ENCODE measurements at places on chromosomes 6 and 20.

GRCh38 chr6:73565767-73566485, 45.1 kb upstream of the EEF1A1 start:
- H3K27me3 ChIP-seq: no peaks in the 10 kb centered on the region
- no peak for DNase-seq
- H3K27ac ChIP-seq: no peak overlapping the region
- no peak overlapping the region for H3K4me3 ChIP-seq

DNA sequence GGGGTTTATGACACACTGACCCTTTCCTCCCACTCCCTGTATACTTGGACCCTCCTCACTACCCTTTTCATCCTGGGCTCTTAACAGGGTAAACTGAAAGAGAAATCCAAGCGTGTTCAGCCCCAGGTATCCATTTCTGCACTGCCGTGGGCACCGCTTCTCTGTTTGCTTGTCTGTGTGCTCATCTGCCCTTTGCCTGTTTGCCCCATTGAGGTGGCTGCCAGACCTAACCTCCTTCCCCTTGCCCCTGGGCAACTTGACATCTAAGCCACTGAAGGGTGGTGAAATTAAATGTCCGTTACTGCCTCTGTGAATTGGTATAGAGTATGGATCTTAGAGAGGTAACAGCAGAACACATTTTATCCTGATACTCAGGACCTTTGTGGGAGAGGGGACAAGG, 38.7 kb downstream of the ACSS2 start:
- no peak overlapping the region for H3K27ac ChIP-seq
- no peak for DNase-seq
- H3K4me3 ChIP-seq: no peak overlapping the region

- H3K36me3 ChIP-seq: peaks cover 27% of the 10 kb centered on the region
- DNase-seq: peak; percentile 84
- H3K27me3 ChIP-seq: no peaks in the 10 kb centered on the region
- peak overlapping the region; percentile 87 for H3K27ac ChIP-seq
- H3K4me1 ChIP-seq: peaks cover 55% of the 10 kb centered on the region
Observed at GRCh38 chr20:35490736-35491181, 35.4 kb downstream of the CEP250 start.

GRCh38 chr6:8335381-8335780, 100.0 kb downstream of the SLC35B3 start:
- H3K36me3 ChIP-seq: no peaks in the 10 kb centered on the region
- no peak overlapping the region for H3K4me3 ChIP-seq
- H3K27ac ChIP-seq: no peak overlapping the region

- H3K4me3 ChIP-seq: no peak overlapping the region
- H3K27ac ChIP-seq: no peak overlapping the region
- no peak for DNase-seq
- peaks cover 16% of the 10 kb centered on the region for H3K4me1 ChIP-seq
- H3K27me3 ChIP-seq: no peaks in the 10 kb centered on the region
Observed at GRCh38 chr6:29647927-29648642, 8.8 kb upstream of the MOG start.

DNA sequence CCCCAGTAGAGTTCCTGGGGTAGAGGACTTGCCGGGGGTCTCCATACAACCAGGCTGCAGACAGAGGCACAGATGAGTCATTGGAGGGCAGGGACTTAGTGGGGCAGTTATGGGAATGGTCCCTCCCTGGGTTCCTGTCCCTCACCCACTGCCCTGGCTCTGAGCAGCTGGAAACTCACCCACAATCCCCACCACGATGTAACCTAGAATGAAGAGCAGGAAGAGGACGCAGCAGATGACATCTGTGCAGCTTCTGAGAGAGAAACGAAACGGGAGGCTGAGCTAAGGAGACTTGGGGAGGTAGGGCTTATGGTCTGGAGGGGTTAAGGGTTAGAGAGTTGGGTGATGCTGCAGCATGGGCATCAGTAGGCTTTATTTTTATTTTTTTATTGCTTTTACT, 2.9 kb downstream of the SLC44A4 start:
- H3K4me1 ChIP-seq: no peaks in the 10 kb centered on the region
- H3K27me3 ChIP-seq: no peaks in the 10 kb centered on the region
- no peak overlapping the region for H3K4me3 ChIP-seq
- DNase-seq: no peak

- no peaks in the 10 kb centered on the region for H3K4me1 ChIP-seq
- no peaks in the 10 kb centered on the region for H3K36me3 ChIP-seq
- no peaks in the 10 kb centered on the region for H3K27me3 ChIP-seq
- DNase-seq: no peak
- no peak overlapping the region for H3K4me3 ChIP-seq
- H3K27ac ChIP-seq: no peak overlapping the region
Observed at GRCh38 chr20:8749986-8750385, 318.9 kb upstream of the PLCB4 start.

- DNase-seq: peak; percentile 74
- no peaks in the 10 kb centered on the region for H3K36me3 ChIP-seq
- H3K27me3 ChIP-seq: no peaks in the 10 kb centered on the region
- no peak overlapping the region for H3K4me3 ChIP-seq
Observed at GRCh38 chr6:118660218-118660569, 8.8 kb upstream of the CEP85L start.

DNA sequence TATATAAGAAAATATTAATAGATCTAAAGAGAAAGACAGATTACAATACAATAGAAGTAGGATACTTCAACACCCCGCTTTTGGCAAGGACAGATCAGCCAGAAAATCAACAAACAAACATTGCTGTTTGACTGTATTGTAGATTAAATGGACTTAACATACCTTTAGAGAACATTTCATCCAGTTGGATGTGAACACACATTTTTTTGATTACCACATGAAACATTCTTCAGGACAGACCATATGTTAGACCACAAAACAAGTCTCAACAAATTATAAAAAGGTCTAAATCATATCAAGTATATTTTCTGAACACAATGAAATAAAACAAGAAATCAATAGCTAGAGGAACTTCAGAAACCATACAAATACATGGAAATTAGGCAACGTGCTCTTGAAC, 148.2 kb downstream of the TRMT11 start:
- no peak overlapping the region for H3K27ac ChIP-seq
- no peaks in the 10 kb centered on the region for H3K4me1 ChIP-seq
- no peak overlapping the region for H3K4me3 ChIP-seq

DNA sequence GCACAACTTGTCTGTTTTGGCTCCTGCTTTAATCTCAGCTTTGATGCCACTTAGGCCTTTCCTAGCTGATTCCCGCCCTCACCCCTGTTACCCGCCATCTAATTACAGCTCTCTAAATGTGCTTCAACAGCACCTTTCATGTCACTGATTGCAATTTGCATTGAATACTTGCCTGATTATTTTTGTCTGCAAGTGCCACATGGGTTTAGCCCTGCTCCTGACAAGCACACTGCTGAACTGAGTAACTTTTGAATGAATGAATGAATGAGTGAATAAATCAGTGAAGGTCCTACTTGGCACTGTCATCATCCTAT, 591 bp upstream of the DCBLD1 start:
- peaks cover 21% of the 10 kb centered on the region for H3K4me1 ChIP-seq
- peak overlapping the region; percentile 32 for H3K4me3 ChIP-seq
- no peaks in the 10 kb centered on the region for H3K27me3 ChIP-seq
- DNase-seq: no peak
- H3K36me3 ChIP-seq: no peaks in the 10 kb centered on the region

- H3K4me3 ChIP-seq: no peak overlapping the region
- peaks cover 13% of the 10 kb centered on the region for H3K4me1 ChIP-seq
- no peaks in the 10 kb centered on the region for H3K27me3 ChIP-seq
- DNase-seq: no peak
Observed at GRCh38 chr6:134529305-134529704, 211.4 kb upstream of the SGK1 start.

GRCh38 chr20:31747640-31748039, 8.6 kb downstream of the TPX2 start:
- no peak overlapping the region for H3K4me3 ChIP-seq
- no peaks in the 10 kb centered on the region for H3K27me3 ChIP-seq
- no peaks in the 10 kb centered on the region for H3K36me3 ChIP-seq
- peaks cover 12% of the 10 kb centered on the region for H3K4me1 ChIP-seq
- no peak for DNase-seq

DNA sequence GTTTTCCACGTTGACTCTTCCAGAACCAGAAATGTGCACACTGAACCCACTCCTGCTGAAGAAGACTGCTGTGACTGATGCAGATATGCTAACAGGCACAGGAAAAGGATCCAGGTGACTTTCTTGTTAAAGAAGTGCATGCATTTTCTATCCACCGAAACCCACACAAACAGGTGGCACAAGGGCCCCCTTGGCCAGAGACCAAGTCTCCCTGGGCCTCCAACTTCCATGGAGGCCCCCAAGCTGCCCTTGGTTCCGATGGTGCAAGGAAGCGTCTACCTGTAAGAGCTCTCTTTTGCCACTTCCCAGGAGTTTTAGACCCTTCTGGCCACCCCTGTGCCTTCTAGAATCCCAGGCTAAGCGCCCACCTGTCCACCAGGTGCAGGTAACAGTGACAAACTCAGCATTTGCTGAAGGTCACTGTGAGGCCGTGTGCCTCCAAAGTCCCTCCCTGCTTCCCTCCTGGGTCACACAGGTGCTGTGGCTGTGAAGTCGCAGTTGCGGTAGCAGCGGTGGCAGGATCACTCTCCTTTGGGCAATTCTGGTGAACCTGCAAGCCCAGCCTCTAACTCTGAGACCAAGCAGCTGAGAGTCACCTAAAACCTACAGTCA, 134.8 kb downstream of the PXDC1 start:
- no peak for DNase-seq
- H3K4me3 ChIP-seq: no peak overlapping the region
- no peaks in the 10 kb centered on the region for H3K36me3 ChIP-seq
- no peak overlapping the region for H3K27ac ChIP-seq
- no peaks in the 10 kb centered on the region for H3K27me3 ChIP-seq

DNA sequence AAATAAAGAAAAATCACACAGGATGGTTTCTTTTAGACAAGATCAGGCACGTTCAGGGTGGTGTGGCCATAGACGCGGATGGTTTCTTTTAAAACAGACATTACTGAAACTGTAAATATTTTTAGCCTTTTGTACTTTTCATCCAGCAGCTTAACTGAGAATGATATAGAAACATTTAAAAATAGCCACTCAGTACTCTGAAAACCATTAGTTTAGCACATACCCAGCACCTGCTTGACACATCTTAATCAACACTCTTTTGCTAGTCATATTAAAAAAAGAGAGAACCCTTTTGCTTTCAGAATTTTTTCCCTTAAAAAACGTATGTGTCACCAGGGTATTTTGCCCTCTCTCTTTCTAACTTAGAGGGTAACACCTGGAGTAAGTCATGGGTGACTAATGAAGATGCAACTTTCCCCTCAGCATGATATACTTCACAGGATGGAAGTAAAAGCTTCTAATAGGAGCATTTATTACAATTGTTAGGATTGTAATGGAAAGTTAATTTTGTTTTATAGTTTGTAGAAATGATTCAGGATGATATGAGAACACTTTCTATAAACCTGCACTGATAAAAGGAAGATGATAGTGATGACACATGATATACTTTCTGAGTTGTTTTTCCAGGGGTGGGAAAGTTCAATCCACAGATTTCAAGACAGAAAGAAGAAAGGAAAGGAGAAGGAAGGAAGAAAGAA, 45.2 kb downstream of the BACH2 start:
- H3K27me3 ChIP-seq: no peaks in the 10 kb centered on the region
- H3K36me3 ChIP-seq: no peaks in the 10 kb centered on the region
- peaks cover 24% of the 10 kb centered on the region for H3K4me1 ChIP-seq
- H3K27ac ChIP-seq: no peak overlapping the region

DNA sequence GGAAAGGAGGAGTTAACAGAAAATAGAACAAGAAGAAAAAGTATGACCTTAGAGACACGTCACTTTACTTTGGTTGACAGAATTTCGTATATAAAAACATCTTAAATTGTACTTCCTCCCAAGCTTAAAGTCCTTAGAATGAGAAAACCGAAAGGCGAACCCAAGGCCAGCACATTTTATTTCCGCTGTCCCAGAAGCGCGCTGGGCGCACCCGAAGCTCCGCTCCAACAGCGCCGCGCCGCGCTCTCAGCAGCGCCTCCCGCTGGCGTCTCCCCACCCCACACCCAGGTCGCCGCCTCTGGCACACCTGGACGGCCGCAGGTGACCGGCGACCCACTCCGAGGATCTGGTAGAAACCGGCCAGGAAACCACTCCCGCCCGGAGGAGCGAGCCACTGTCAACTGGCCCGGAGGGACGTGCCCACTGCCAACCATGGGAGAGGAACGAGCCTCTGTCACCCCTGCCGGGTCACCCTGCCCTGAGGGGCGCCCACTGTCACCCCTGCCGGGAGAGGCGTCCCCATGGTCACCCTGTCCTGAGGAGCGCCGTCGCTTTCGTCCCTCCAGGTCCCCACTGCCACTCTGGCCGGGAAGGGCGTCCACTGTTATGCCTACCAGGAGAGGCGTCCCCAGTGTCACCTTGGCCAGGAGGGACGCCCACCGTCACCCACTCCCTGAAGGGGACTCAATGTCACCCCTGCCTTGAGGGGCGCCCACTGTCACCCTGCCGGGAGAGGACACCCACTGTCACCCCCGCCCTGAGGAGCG, 824 bp downstream of the MPC1 start:
- H3K36me3 ChIP-seq: no peaks in the 10 kb centered on the region
- H3K4me3 ChIP-seq: peak overlapping the region; percentile 63
- peaks cover 6% of the 10 kb centered on the region for H3K4me1 ChIP-seq
- no peaks in the 10 kb centered on the region for H3K27me3 ChIP-seq
- peak overlapping the region; percentile 77 for H3K27ac ChIP-seq

DNA sequence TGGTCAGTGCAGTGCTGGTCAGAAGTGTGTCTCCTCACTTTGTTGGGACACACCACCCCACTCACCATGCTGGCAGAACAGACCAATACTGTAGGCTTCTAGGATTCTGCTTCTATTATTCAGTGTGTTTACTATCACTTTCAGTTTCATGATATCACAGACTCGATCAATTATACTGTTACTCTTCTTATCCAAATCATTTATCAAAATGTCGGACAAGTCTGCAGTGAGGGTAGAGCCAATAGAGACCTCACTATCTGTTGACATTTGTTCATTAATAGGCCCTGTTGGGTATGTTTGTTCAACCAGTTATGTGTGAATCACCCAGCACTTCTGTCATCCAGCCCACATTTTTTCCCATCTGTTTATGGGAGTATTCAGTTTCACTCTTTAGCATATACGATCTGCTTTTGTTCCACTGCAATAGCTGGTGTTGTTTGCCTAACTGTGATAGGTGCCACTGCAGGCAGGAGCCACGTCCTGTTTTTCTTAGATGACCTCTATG, 140.1 kb downstream of the NRN1 start:
- no peaks in the 10 kb centered on the region for H3K27me3 ChIP-seq
- H3K4me1 ChIP-seq: peaks cover 48% of the 10 kb centered on the region
- peak overlapping the region; percentile 70 for H3K4me3 ChIP-seq
- H3K27ac ChIP-seq: peak overlapping the region; percentile 74
- peak; percentile 38 for DNase-seq
